ENCODE measurements at places on chromosomes 3 and 15.

DNA sequence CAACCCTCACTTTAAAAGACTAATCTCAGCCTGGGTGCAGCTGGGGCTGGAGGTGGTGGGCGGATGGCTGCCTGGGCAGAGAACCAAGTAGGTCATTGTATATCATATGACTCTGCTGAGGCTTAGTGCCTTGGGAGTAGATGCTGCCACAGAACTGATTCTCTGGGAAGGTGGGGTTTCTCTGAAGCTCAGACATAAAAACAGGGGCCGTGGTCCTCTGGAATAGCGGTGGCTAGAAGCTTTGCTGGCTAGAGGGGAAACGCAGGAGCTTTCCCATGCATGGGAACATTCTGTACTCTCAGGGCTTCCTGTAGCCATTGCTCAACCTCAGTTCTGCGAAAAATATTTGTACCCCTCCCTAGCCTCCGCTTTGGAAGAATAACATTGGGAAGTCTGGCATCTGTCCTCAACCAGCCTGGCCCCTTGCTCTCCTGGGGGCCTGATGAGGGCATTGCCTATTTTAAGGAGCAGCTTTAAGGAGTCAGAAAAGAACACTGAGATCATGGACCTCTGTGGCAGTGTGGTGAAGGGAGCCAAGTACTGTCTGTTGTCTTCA is 14.7 kb downstream of the TIMP4 start:
- no peak for DNase-seq

DNA sequence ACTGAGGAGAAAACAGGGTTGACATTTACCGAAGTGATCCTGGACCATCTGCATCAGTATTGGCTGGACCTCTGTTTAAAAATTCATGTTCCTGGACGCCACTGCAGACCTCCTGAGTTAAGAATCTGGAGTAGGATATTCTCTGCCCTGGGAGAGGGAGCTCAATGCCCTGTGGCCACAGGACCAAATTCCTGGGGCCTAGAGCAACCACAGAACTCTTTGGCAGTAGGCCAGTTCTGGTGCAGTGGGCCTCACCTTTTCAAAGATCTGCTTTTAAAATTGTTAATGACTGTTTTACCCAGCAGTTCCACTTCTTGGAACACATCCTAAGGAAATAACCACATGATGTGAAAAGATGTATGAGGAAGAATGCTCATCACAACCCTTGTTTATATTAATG is 133.3 kb upstream of the ADPGK start:
- no peak for DNase-seq

- DNase-seq = no peak
Measured at GRCh38 chr15:68543165-68544008, 35.4 kb upstream of the CORO2B start.

- DNase-seq = no peak
Measured at GRCh38 chr3:105678017-105678416, 190.8 kb downstream of the CBLB start.

DNA sequence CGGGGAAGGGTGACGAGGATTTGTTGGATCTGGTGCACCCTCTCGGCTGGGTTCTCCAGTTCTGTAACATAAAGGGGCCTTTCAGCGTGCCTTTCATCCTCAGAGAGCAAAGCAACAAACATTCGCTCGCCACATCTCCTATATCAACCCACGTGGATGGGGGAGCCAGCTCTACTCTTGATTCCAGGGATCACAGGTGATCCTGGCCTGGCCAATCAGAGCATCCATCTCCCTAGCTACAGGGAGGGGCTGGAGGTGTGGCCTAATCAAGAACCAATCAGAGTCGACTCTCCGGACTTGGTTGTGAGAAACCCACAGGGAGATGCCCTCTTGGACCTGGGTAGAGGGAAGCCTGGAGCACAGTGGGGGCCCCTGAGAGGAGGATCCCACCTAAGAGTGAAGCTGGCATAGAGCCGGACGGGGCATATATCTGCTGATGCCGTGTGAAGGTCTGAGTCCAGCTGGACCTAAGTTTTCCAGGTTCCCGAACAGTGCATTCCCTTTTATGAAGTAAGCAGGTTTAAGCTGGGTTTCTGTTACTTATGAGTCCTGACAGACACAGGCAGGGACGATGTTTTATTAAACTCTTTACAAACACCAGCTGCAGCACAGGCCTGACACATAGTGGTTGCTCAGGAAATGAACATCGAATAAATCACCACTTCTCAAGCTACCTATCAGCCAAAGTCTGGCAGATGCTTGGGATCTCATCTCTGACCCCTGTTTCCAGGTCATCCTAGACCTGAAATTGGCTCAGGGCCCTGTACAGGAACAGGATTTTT is 50.7 kb upstream of the RAD18 start:
- no peak for DNase-seq

DNA sequence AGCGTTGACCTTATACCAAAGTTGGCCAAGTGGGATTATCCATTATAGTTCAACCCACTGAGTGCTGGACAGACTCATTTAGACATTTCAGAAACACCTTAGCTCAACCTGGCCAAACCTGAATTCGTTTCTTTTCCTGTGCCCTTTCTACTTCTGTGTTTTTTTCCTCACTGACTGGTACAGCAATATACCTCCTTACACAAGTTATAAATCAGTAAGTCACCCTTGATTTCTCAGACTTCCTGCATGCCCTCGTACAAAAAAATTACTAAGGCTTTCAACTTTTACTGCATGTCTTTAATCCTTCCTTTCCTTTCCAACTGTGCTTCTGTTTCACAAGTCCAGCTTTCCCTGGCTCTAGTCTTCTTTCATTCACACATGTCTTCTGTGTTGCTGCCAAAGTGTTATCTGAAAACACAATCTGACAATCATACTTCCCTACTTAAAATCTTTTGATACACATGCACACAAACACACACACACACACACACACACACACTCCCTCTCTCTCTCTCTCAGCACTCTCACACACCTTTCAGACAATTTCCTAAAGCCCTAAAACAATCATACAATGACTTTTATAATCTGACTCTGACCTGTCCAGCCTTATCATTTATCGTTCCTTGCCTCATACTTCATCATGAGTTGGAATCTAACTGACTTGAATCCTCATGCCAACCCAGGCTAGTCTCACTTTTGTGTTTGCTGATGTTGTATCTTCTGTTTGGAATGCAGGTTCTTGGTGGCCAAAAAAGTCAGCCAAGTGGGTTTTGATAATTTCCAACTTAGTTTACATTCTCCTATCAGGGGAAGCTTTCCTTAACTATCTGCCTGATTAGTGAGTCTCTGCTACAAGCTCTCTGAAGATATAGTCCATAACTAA is 436.4 kb downstream of the NAALADL2 start:
- DNase-seq = no peak

- DNase-seq = peak; percentile 37
Measured at GRCh38 chr15:73305331-73306211, 63.2 kb downstream of the HCN4 start.

- DNase-seq = no peak
Measured at GRCh38 chr3:42652611-42653302, 740 bp upstream of the ZBTB47 start.

DNA sequence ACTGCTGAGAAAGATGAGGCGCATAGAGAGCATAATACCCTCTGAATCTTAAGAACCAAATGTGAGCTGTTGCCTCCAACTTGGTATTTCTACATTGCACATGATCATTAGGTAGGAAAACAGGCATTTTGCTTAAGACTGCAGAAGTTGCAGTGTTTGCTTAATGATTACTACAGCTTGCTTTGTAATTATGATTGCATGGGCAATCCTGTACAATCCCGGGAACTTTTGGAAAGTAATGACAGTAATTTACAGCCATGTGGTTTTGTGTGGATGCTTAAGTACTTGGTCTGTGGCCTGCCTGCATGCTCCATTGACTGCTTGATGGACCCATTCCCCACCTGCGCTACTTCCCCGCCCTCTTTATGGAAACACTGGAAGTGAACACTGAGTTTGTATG is 301.1 kb downstream of the DIPK2A start:
- DNase-seq = no peak

GRCh38 chr3:22012471-22012870 is 261.5 kb upstream of the ZNF385D start:
- DNase-seq = no peak

DNA sequence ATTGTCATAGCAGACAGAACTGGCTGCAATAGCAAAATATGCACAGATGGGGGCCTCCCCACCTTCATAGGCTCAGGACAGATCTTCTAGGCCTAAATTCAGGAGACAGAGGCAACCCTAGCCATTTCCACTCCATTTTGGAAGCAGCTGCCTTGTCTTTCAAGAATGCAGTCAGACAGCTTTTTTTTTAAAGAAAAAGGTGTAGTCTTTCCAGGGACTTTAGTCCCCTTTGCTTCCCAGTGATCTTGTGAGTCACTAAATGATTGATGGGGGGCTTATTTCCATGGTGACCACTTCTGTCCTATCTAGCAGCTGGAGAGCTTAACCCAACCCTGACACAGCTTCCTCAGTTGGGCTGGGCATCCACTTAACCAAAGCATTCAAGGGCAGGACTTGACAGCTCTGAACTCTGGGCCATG is 165.9 kb downstream of the TPRG1 start:
- DNase-seq = no peak
